ENCODE measurements at places on chromosomes 4 and X.
A peak's percentile ranks its signal among the peaks of the same experiment; 100 is the strongest.

DNA sequence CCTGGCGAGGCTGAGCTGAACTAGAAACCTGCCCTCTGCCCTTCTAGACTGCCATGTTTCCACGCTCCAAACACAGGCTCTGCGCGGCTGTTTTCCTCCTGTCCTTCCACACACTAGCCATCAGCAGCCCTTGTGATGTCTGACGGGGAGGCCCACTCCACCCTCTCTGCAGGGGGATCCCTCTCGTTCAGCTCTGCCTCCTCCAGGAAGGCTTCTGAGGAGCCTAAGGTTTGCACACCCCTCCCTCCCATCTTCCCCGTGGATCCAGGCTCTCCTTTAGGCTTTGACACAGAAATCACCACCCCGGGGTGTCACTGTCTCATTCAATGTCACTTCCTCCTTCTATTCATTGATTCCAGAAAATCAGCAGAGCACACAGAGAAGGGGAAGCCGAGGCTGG, 38.6 kb upstream of the CRMP1 start:
- DNase-seq: no peak

DNA sequence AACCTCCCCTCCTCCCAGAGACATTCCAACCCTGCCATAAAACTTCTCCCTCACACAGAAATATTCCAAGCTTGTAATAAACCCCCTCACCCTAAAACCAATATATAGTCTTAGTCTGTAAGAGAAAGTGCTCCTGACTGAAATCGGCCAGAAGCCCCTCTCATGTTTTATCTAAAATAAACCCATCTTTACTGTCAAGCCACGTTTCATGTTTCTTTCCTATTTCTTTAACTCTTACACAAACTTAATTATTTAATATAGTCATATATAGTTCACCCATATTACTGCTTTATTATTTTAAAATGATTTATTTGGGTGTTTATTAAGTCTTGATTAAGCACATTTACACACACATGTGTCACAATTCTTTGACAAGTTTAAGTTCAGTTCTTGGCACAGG, 191.3 kb upstream of the AADAT start:
- DNase-seq: no peak

DNA sequence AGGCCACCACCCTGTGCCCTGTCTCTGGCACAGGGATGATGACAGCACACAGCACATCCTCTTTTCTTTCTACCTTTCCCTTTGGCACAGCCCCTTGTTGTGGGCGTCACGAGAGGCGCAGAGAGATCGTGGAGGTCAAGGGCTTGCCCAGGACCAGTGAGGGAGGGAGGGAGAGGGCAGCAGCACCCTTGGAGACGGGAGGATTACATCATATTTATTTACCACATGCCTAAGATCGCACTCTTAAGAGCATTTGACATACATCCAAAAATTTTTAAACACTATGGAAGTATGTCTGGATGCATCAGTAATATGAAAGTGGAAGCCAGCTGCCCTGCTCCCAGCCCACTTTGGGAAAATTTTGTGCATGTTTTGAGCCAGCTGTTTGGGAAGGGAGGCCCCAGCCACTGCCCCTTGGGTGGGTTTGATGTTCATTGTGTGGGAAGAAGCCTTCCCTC, 12.7 kb downstream of the WFS1 start:
- DNase-seq: peak; percentile 43

GRCh38 chr4:1794809-1795298, 1.8 kb downstream of the FGFR3 start:
- no peak for DNase-seq

All from right cardiac atrium (tissue), 5 donors.